ENCODE measurements at places on chromosomes 4 and X.

DNA sequence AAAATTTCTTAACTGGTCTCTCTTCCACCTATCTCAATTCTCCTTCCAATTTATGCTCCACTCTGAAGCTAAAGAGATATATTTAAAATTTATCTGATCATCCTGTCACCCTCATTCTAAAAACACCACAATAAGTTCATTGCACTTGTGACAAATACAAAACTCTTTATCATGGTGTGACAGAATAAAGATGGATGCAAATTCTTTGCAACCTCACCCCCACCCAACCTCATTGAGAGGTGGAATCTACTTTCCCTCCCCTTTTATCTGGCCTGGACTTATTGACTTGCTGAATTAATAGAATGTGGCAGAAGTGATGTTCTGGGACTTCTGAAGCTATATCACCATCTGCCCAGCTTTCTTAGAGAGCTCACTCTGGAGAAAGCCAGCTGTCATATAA lies 46.5 kb downstream of the IDS start:
- DNase-seq = no peak

DNA sequence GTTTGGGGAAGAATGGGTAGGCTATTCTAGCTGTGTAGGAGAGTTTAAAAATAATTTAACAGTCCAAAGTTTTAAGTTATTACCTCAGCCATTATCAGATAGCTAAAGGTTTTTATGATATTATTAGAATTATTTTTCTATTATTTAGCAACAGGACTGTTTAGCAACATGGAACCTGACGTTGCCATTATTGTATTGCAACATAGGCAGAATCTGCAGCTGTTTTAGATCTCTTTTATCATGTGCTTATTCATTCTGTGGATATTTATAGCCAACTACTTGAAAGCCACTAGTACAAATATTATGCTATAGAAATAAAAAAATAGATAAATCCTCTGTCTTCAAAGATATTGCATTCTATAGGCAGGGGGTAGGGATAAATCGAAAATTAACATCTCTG lies 382.0 kb upstream of the TRAM1L1 start:
- DNase-seq = no peak

- DNase-seq = no peak
Observed at GRCh38 chr4:174255786-174256185, 27.7 kb downstream of the FBXO8 start.

GRCh38 chrX:16772460-16772859 lies 13.8 kb upstream of the TXLNG start:
- DNase-seq = peak; percentile 78

GRCh38 chr4:172822331-172822730 lies 346.3 kb upstream of the GALNT7 start:
- no peak for DNase-seq

GRCh38 chr4:173046818-173047217 lies 121.8 kb upstream of the GALNT7 start:
- no peak for DNase-seq

DNA sequence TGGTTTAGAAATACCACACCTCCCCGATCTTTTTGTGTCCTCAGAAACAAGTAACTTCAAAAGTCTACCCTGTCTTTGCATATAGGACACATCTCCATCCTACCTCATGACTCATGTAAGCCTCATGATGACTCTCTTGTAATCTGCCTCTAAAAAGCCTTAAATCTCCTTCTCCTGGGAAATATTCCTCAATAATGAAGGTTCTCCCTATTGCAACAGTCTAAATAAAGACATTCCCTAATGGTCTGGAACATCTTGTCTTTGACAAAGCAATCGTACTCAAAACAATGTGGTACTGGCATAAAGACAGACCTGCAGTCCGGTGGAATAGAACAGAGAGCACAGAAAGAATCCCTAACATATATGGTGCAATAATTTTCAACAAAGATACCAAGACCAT lies 257.7 kb downstream of the OPHN1 start:
- DNase-seq = no peak

DNA sequence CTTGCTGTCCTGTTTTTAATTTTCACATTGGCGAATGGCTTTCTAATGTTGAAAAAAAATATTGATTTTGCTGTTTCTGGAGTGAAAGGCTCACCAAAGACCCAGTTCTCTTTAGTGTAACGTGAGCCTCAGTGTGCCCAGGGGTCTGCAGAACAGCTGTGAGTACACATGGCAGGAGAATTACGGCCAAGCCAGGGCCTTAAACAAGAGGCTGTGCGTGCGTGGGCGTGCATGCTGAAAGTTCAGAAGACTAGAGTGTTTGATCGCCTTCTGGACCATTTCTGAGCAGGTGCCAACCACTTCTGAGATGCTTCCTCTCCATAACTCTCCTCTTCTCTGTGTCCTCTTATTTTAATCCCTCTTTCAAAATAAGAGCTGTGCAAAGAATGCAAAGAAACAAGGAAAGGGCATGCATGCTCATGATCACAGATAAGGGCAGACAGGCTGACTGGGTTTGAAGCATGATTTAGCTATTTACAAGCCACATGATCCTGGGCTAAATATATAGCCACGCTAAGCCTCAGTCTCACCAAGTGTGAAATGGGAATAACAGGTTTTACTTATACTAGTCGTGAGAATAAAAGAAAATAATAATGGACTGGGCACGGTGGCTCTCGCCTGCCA lies 9.9 kb downstream of the PHEX start:
- no peak for DNase-seq

DNA sequence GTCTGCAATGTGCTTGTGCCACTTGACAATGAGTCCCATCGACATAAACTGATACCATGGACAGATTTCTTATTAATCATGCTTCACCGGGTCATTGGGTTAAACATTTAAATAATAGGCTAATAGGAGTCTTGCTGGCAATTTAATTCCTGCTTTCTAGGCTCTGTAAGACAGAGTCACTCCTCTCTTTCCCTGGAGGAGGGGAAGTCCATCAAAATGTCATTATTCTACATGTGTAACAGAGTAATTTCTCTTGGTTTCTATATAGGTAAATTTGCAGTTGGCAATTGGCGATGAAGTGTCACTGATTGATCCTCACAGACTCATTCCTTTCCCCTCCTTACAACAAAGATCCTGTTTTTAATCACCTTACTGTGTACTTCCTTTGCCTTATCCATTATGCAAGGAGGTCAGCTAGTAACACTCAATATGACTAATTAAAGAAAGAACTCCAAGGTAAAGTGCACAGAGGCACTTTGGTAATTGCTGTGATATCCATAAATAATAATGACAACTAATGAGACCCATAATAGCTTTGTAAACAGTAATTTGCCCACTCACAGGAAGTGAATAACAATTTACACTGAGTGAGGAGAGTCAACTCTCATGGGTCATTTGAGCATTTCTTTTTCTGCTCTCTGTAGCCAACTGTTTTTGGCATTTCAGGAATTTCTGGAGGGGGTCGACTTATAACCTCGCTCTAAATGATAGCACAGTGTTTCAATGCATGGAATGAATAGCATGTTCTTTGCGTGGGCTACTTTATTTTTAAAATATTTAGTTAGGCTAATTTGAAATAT lies 184.0 kb downstream of the UGT8 start:
- peak; percentile 54 for DNase-seq

- no peak for DNase-seq
Observed at GRCh38 chr4:176548571-176548970, 228.8 kb downstream of the SPCS3 start.

DNA sequence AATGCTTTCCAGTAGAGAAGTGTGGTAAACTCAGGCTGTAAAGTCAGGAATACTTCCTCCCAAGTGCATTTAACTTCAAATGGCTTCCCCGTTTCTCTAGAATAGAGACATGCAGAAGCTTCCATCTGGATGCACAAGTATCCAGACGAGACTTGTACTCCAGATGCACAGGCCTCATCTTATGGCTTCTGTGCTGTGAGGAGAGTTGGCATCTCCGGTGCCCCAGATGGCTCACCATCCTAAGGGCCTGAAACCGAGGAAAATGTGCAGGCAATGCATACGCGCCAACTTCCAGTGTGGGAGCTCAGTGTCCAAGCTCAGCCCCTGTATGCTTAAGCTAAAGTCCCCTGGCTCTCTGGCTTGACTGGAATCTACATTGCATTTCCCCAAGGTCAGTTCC lies 184.0 kb upstream of the TBL1X start:
- DNase-seq = no peak

DNA sequence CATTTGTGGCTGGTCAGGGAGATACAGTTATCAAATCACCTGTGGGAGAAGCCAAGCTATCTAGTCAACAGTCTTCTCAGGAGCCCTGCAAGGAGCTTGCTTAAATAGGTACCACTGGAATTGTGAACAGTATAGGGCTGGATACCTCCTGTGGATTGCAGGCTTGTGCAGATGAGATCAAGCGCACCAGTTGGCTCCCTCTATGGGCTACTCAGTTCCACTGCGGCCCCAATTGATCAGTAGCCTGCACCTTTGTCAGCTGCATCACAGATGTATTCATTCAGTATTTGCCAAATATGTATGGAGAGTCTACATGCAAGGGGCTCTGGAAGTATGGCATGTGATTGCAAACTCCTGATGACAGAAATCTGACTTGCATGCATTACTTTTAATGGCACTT lies 28.6 kb downstream of the TEX13A start:
- DNase-seq = peak; percentile 58

GRCh38 chr4:5863461-5864113 lies 29.3 kb downstream of the CRMP1 start:
- DNase-seq = peak; percentile 46

GRCh38 chr4:102466298-102466697 lies 34.9 kb upstream of the NFKB1 start:
- DNase-seq = no peak

GRCh38 chr4:80918004-80918403 lies 112.5 kb upstream of the BMP3 start:
- DNase-seq = no peak

DNA sequence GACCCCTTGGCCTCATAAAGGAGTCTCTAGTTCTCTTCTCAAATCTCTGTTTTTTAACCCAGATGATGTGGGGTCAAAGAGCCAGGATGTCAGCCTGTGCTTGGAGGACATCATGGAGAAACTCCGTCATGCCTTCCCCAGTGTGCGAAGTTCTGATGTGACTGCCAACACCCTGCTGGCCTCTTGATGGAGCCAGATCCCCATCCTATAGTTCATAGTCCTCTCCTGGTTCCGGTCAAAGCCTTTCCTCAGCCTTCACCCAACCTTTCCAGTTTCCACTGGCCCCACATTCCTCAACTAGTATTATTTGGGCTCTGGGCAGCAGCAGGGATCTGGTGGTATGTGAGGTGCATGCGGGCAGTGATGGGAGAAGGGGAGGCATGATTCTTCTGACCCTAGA lies 30.7 kb downstream of the TAF7L start:
- peak; percentile 52 for DNase-seq

DNA sequence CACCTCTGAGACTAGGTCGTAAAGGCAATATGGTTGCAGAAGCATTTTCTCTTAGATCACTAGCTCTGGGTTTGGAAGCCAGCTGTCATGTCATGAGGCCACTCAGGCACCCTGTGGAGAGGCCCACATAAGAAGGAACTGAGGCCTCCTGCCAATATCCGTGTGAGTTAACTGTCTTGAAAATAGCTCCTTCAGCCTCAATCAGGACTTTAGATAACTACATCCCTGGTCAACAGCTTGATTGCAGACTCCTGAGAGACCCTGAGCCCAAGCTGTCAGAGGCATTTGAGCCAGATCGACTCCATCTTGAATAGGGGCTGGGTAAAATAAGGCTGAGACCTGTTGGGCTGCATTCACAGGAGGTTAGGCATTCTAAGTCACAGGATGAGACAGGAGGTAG lies 15.1 kb upstream of the REPS2 start:
- DNase-seq = peak; percentile 19

DNA sequence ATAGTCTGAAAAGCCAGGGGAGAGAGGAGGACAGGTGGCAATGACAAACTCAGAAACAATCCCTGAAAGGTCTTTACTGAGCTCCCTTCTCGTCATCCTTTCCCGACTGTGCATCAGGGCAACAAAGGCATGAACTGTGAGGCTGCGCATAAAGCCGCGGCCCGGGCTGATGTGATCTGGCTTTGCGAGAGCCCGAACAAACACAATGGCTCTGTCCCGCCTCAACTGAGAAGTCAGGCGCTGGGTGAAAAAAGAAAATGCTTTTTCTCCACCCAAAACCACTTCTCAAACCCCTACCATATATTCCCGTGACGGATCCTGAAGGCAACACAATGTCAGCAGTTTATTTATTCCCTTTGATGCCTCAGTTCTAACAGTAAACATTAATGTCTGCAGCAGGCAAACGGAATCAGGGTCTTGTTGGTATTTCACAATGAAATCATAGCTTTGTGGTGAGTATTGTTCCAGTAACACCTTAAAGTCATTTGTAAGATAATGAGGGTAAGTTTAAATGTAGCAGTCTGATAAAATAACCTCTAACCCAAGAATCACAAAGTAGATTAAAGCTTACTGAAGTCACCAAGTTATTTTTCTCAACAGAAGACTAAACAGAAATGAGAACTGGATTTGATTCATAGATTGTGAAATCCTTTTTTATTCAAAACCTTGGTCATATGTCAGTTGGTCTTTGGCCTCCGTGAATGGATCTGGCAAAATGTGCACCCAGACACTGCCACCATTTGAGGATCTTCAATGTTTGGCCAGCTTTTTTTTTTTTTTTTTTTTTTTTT lies 67.4 kb downstream of the APBB2 start:
- DNase-seq = peak; percentile 48

DNA sequence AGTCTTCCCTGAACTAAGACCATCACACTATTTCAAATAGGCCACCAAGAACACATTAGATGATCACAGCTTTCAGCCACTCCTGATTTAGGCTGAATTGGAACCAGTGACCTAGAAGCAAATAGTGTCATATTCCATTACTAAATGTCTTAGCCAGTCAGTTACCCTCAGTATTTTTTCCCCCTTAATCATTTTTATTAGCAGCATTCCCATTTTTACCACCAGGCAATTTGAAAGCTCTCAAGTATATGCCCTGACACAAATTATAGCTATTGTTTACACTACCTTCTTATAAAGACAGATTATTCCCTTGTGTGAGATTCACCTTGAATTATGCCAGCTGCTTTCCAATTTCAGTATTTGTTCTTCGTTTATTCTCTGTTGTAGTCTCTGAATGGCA lies 1146.9 kb downstream of the PDHA2 start:
- DNase-seq = no peak

DNA sequence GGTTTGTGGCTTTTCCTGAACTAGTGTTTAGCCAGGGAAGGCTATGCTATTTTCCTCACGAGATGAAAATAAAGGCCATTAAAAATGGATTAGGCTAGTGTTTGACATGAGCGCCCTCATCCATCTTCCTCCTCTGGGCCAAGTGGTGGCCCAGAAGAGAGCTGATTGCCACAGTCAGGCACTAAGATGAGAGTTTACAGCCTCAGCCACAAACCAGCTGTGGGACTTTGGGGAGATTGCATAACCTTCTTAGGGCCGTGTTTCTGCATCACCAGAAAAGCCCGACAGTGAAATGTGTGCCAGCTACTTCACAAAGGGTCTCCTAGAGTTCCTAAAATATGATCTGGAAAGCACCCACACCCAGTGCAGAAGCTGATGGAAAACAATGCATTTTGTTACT lies 42.3 kb upstream of the LNX1 start:
- no peak for DNase-seq

- DNase-seq = no peak
Observed at GRCh38 chr4:141570290-141570689, 66.1 kb upstream of the IL15 start.

GRCh38 chr4:24743927-24744326 lies 51.4 kb upstream of the SOD3 start:
- peak; percentile 75 for DNase-seq

GRCh38 chr4:127775843-127776242 lies 6.3 kb upstream of the HSPA4L start:
- DNase-seq = no peak

Data from GM23338 (cell line).